CD4-positive, alpha-beta T cell (primary cell): ENCODE measurements at places on chromosomes 7 and 10. TPM values are rescaled to one million over a fixed set of nuclear protein-coding genes. Genes with fewer than 3 reads are reported as not detected.

WNT8B gene
- total RNA-seq, result not detected

SH2D4B gene
- 0.16 TPM for total RNA-seq

FXYD4 gene
- not detected for total RNA-seq

VGF gene
- total RNA-seq, result not detected

NODAL gene
- not detected for total RNA-seq

PON3 gene
- not detected for total RNA-seq

SLC13A1 gene
- total RNA-seq, result not detected

PALD1 gene
- total RNA-seq, result 0.44 TPM

FFAR4 gene
- not detected for total RNA-seq

SLC16A12 gene
- not detected for total RNA-seq

CPN1 gene
- not detected for total RNA-seq

CHRM2 gene
- total RNA-seq, result not detected

MMRN2 gene
- total RNA-seq, result 0.47 TPM

CRTAC1 gene
- not detected for total RNA-seq

ZNF425 gene
- 0.39 TPM for total RNA-seq

BAG3 gene
- 65.1 TPM for total RNA-seq

ACSM6 gene
- not detected for total RNA-seq

HOXA5 gene
- total RNA-seq, result not detected

IKZF1 gene
- total RNA-seq, result 297 TPM

UCN3 gene
- not detected for total RNA-seq

ZCCHC24 gene
- total RNA-seq, result 0.85 TPM

LOXL4 gene
- not detected for total RNA-seq

FAM25C gene
- total RNA-seq, result not detected

CRHR2 gene
- total RNA-seq, result not detected

MBLAC1 gene
- 4.4 TPM for total RNA-seq

GIMAP8 gene
- total RNA-seq, result 2.9 TPM

KIAA1549 gene
- total RNA-seq, result not detected

ZNRF2 gene
- 23.6 TPM for total RNA-seq

GTF2I gene
- 109 TPM for total RNA-seq

NAMPT gene
- 154 TPM for total RNA-seq
